ENCODE measurements at places on chromosomes 3 and 15.

DNA sequence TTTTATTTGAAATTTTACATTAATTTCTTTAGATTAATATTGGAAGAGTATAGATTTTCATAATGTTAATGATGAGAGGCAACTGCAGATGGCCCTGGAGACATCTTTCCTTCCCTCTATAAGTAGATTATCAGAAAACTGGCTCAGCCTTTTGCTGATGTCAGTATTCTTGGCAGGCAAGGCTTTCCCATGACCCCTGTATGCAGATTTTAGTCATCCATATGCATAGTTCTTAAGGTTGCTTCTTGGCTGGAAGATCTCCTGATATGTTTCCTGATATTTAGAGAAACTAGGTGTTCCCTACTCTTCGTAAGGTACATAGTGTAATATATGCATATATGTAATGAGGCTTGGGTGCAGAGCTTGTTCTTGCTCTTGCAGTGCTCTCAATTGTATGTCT is 911.4 kb downstream of the EPHA3 start:
- no peak for DNase-seq

- no peak for DNase-seq
Measured at GRCh38 chr3:146325170-146325569, 74.3 kb upstream of the PLSCR4 start.

- DNase-seq = no peak
Measured at GRCh38 chr15:40956541-40956982, 3.3 kb downstream of the CHAC1 start.

- DNase-seq = no peak
Measured at GRCh38 chr3:177108648-177109047, 88.6 kb downstream of the TBL1XR1 start.

DNA sequence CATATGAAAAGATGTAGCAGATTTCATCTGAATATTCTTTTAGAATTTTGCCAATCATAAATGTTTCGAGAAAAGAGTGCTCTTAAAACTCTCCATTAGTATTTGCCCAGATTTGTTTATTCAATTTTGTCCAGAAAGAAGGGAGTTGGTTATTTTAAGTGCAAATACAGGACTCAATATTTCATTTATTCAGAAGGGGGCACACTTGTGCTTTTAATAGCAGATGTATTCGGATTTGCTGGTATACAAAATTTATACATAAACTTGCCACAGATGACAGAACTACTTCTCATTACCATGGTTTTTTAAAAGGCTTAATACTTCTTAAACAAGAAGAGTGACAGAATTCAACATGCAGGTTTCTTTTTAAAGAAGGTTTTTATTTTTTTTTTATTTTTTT is 69.8 kb upstream of the GRM7 start:
- DNase-seq = no peak

GRCh38 chr3:136023264-136023978 is 57.9 kb downstream of the PPP2R3A start:
- DNase-seq = no peak

DNA sequence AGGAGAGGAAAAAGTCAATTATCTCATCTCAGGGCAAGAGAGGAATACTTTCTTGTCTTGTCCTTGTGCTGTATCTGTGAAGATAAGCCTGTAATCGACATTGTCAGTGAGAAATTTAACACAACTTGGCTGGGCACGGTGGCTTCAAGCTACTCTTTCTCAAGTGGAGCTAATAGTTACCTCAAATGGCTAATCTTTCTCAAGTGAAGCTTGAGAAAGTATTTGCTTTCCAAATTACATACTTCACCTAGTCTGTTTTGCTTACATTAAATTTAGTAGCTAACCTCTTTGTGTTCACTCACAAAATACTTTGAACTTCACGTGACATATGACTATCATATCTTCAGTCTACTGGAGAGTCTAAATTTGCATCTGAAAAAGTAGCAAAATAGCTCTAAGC is 48.3 kb upstream of the B3GALNT1 start:
- no peak for DNase-seq

DNA sequence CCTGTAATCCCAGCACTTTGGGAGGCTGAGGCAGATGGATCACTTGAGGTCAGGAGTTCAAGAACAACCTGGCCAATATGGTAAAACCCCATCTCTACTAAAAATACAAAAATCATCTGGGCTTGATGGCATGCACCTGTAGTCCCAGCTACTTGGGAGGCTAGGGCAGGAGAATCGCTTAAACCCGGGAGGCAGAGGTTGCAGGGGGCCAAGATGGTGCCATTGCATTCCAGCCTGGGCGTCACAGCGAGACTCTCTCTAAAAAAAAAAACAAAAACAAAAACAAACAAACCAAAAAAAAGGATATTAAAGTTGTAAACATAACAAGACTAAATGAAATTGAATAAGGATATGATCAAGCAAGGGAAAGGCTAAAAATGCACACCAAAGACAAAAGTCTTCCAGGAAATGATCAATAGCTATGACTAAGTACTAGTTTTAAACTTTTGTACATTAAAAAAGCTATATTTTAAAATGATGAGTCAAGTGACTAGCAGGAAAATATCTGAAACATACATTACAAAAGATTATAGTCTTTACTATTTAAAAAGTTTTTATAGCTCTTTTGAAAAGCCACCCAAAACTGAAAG is 28.6 kb downstream of the KLHL6 start:
- no peak for DNase-seq

DNA sequence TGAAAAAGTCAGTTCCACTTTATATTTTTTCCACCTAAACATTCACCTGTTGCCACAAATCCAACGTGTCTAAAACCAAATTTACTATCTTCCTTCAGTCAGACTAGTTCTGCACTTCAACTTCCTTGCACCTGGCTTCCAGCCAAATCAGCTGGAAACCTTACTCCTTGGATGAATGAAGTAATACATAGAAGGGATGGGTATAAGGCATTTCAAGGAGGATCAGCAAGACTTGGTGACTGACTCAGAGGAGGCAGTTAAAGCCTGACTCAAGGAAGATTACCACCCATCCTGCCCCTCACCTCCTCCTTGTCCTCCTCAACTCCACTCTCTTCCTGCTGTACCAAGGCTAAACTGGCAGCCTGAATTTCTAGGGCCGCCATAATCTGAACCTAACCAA is 37.1 kb downstream of the QTRT2 start:
- DNase-seq = no peak

DNA sequence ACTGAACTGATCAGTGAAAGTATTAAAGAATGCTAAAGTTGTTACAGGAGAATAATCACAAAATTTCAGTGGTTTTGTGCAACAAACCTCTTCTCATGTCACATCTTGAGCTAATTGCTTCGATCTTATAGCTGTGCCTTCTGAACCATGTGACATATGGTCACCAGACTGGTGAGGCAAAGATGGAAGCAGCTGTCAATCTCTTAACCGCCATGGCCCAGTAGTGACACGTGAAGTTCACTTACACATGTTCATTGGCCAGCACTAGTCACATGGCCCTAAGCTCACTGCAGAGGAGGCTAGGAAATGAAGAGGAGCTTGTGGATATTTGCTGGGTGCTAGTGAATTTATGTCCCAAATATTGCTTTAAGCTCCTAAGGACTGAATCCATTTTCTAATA is 32.5 kb downstream of the BOC start:
- DNase-seq = no peak

- no peak for DNase-seq
Measured at GRCh38 chr15:61155741-61156700, 73.1 kb downstream of the RORA start.

- DNase-seq = no peak
Measured at GRCh38 chr3:169847896-169848295, 21.8 kb downstream of the LRRC31 start.

GRCh38 chr3:172520301-172520831 is 2.9 kb downstream of the TNFSF10 start:
- DNase-seq = peak; percentile 60

- DNase-seq = no peak
Measured at GRCh38 chr3:99131876-99132275, 230.4 kb upstream of the DCBLD2 start.

- DNase-seq = no peak
Measured at GRCh38 chr3:137647179-137647578, 116.9 kb upstream of the SOX14 start.

GRCh38 chr3:149395107-149396089 is 17.9 kb upstream of the TM4SF1 start:
- no peak for DNase-seq

GRCh38 chr15:90479656-90480055 is 50.1 kb upstream of the CRTC3 start:
- DNase-seq = no peak

DNA sequence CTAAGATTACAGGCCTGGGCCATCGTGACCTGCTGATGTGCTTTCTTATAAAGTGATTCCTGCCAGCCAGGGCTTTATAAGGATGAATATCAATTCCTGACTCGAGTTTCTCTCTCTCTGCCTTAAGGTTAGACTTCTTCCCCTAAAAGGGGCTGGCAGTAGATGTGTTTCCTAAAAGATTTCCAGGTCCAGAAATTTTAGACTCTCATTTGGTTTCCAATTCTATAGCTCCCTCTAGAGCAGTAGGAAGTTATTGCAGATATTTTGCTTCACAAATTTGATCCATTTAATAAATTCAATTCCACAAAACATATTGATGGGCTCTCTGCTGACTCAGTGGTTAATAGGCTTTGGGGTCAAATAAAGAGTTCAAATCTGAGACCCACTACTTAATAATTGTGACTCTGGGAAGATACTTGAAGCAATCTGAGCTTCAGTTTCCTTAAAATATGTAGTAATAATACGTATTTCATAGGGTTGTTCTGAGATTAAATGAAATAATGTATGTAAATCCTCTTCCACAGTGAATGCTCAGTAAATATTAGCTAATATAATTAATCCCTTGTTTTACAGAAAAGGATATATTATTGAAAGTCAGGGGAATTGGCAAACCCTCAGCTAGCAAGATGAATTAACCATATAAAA is 2.1 kb downstream of the TRIM69 start:
- no peak for DNase-seq

DNA sequence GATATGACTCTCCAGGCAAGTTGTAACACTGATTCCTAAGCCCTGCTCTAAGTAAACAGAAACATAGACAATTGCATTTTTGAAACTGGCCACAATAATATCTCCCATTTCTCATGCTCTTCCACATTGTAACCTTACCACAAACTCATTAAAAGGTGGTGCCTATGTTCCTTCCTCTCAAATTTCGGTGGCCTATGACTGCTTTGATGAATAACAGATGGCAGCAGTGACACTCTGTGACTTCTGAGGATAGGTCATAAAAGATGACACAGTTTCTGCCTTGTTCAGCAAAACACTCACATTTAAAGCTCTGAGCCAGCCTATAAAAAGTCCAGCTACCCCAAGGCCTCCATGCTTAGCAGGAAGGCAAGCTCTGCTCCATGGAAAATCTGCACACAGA is 195.2 kb downstream of the EFHB start:
- no peak for DNase-seq

DNA sequence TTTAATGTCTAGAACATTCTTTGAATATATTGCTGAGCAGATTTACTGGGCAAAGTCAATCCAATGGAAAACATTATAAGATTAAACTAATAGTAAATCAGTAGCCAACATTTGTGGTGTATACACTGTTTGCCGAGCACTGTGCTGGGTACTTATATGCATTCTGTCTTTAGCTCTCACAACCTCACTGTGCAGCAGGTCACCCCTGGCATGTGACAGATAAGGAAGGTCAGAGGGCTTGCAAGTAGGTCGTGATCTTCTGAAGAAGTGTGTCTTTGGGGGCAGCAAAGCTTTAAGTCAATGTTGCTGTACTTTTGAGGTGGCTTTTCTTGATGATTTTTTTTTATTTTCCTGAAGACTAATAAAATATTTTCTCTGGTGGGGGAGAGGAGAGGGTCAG is 62.2 kb downstream of the TCAIM start:
- DNase-seq = no peak

GRCh38 chr3:123679712-123680386 is 95.0 kb upstream of the HACD2 start:
- no peak for DNase-seq

DNA sequence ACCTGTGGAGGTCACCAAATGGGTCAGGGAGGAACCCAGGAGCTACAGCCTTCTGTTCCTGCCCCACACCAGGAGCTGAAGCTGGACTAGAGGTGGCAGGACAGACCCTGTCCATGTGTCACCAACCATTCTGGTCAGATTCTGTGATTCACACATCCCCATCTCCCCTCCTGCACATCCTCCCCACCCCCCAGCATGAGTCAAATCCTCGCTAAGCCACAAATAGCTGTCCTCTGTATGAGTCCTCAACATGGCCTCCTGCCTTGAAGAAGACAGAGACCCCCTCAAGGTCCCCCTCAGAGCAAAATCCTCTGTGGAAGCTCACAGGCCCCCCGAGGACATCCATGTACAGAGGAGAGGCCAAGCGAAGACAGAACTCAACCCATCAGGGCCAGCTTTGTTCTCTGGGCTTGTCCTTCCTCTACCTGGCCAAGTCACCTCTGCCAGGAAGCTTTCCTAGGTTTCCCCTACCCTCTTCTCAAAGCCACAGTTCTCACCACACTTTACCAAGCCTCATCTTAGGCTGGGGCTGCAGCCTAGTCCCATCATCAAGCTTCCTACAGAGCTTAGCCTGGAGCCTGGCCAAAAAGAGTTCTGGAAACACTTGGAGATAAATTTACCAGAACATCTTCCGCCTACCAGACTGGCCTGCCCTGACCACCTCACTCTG is 17.1 kb downstream of the CACNA2D2 start:
- peak; percentile 45 for DNase-seq

DNA sequence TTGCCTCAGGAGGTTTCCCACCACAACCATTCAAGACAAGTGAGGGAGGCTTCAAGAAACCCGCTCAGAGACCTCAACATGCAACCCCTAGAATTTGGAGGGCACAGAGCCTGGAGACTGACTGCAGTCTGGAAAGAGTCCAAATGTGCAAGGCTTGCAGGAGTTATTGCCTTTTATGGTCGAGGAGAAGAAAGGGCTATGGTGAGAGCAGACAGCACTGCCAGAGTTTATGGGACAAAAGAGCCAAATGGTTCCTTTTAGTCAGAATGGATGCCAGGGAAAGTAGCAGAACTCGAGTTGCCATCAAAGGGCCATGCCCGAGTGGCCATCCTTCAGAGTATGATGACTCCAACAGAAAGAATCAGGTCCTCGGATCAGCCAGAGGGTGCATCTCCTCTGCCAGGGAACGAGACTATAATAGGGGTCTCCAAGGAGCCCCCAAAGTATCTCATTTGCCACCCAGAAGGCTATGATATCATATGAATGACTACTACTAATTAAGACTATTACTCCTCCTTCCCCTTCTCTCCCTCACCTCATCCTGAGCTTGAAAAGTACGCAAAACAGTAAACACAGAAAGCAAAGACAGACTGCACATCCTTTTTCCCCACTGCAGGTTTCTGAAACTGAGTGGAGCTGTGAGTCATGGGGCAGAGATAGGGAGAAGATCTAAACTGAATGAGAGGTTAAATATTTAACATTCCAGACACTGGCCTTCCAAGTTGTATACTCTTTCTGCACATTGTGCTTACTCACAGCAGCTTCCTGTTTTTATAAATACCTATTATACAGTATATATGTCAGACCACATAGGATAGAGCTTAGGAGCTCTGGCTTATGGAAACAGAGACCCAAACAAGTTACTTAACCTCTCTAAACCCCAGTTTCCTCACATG is 33.9 kb upstream of the TMCO5A start:
- DNase-seq = no peak

DNA sequence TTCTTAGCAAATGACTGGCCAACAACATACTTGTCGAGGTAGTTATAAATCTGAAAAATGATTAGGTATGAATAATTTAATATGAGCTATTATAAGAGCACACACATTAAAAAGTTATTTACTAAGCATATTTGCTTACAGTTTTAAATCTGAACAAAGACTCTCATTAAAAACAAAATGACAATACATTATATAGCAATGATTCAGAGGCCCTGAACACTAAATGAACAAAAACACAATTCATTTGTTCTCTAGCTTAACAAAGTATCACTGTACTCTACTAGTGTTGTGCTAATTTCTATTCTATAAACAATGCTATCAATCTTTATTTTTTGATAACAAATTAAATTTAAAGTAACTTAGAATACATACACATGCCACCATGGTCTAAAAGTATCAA is 21.0 kb downstream of the CLPX start:
- no peak for DNase-seq
